ENCODE measurements at places on chromosomes 6 and 20.

GRCh38 chr6:15393605-15394004 is 147.7 kb downstream of the JARID2 start:
- DNase-seq = no peak

GRCh38 chr6:35260591-35261570 is 1.3 kb downstream of the ZNF76 start:
- no peak for DNase-seq

- no peak for DNase-seq
Measured at GRCh38 chr20:51221791-51222408, 199.0 kb upstream of the KCNG1 start.

DNA sequence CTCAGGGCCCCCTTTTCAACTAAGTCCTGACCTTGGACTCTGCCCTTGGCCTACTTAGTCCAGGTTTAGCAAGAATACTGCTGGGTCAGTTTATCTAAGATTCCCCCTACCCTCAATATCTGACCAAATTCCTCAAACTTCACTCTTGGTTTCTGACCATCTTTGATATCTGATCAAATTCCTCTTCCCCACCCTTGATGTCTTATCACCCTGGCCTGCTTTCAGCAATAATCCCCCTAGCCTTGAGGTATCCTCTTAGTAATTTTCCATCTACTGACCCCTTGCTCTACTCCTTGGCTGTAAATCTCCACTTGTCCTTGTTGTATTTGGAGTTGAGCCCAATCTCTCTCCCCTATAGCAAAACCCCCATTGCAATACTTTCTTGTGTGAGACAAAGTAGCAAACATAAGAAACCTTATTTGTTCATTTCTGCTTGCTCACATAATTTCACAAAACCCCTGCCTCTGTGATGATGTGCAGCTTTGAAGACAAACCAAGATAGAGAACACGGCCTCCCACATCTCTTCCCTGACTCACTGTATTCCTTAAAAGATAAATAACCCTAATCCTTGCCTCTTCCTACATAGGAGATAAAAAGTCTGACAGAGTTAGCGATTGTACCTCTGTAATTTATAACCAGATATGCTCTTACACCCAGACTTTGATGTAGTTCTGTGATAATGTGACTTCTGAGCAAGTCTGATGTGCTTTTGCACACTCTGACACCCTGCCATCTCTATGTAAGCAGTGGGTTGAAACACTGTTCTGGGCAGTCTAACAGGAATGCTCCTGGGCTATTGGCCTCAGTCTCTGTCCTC is 13.8 kb upstream of the IYD start:
- no peak for DNase-seq

DNA sequence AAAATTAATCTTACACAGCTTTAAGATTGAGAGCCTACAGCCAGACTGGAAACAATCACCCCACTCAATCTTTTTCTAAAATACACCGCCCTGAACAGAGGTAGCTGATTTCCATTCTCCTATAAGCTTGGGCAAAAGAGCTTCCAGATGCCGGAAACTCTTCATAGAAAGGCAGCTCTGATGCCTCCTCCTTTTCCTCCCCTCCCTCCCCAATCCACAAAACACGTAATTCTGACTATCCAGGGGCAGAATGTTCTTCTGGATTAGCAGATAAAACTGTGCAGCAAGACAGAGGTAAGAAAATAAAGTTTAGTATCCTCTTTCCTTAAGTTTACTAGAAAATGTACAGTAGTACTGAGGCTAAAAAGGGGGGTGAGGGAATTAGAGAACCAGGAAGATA is 15.8 kb downstream of the ADNP start:
- no peak for DNase-seq

- no peak for DNase-seq
Measured at GRCh38 chr6:43124481-43124880, 46.6 kb upstream of the SRF start.

DNA sequence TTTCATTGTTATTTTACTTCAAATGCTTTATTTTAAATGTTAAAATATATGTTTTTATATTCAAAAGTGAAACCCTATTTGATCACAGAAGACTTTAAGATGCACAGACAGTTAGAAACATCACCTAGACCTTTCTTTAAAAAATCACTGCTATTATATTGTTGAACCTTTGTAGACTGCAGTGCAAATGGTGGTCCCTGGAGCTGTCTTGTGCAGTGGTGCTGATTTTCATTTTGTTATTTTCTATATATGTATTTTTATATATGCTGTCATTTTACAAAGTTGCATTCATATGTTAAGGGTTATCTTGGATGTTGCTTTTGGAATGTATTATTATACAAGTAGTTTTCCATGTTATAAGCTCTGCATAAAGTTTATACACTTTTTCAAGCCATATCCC is 18.7 kb upstream of the HLA-B start:
- DNase-seq = no peak

All from GM19239 (cell line).